Sigmoid colon (tissue), 7 donors: ENCODE measurements at places on chromosomes 6 and 20.

GRCh38 chr6:388202-388903 lies 3.2 kb upstream of the IRF4 start:
- DNase-seq, result no peak

DNA sequence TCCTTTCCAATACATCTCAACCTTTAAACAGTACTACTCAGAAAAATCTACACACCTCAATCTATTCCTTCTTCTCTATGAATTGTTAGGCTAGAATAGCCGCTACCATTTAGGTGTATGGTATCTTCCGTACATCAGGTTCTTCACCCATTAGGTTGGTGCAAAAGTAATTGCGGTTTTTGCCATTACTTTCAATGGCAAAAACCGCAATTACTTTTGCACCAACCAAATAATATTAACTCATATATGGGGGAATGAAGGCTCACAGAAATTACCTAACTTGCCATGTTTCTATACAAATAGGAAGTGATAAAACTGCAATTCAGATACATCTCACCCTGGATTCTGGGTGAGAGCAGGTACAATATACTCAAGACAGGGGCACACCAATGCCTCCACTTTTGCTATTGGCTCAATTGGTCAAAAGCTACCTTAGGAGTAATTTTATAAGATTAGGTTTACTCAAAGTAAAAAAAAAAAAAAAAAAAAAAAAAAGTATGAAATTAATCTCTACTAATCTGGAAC lies 37.7 kb upstream of the ARHGAP18 start:
- no peak for DNase-seq

GRCh38 chr6:30571762-30572082 lies 480 bp downstream of the ABCF1 start:
- DNase-seq, result no peak

DNA sequence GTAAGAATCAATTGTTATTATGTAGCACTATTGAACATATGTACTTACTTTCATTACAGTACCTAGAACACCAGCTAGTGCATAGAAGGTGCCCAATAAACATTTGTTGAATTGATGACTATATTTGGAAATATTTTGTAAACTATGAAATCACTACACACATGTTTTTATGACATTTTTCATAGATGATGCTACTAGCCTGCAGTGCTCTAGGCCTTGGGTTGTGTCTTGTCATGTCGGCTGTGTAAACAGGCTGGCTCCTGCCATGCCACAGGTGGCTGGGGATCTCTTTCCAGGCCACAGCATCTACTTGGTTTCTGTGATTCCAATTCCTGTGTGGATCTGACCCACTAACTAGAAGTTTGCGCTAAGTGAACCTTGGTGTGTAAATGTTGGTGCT lies 43.3 kb upstream of the EDN1 start:
- DNase-seq, result no peak

- no peak for DNase-seq
These were observed 10.7 kb downstream of the BHLHE23 start for GRCh38 chr20:62995898-62996595.

DNA sequence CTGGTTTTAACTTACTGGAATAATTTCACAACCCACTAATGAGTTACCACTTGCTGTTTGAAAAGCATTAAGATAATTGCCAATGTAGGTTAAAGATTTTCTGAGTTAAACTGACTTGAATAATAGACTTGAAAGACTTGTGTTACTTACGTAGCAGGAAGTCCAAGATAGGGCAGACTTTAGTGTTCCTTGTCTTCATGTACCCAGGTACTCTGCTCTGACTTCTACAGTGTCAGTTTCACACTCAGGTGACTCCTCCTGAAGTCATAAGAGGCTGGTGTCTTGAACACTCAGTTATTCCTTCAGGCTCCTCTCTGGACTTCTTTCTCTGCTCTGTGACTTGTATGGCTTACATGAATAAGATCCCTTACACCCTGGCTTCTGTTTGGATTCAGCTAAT lies 76.3 kb upstream of the SGK1 start:
- DNase-seq, result no peak

- DNase-seq, result no peak
These were observed 136.8 kb upstream of the PTPRK start for GRCh38 chr6:128657181-128657580.

DNA sequence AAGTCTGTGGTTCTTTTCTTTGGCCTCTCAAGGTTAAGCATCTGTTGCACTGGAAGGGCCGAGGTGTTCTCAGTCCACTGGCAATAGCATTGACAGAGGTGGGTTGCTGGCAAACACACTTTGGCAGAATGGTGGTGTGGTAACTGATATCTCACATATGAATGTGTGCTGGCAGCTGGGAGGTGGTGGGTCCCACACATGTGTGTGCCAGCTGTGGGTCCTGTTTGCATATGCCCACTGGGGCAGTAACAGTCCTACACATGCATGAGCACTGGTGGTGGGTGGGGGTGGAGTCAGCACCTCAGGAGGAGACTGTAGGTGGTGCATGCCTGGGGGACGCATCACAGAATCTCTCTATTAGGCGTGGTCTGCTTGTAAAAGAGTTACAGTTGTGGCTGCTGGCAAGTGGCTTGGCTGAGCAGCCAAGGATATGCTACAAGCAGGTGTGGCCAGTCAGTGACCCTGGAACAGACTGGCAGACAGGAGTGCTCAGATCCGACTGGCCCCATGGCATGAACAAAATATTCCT lies 934.3 kb downstream of the GRIK2 start:
- no peak for DNase-seq

DNA sequence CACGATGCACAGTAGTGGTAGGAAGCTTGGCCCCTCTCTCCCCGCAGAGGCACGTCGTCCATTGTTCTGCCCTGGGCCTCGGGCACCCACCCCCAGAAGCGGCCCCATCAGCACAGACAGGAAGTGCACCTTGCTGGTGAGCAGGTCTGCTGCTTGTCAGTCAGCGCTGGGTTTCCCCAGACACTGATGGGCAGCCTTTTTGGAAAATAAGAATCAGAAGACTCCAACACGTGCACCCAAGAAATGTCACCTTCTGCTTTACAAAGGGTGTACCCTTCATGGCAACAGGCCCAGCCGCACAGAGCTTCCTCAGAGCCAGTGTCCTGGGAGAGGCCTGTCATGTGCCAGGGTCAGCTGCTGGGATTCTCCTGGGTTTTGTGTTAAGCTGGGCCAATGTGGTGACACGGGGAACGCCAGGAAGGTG lies 34.7 kb upstream of the IRF4 start:
- peak; percentile 68 for DNase-seq

DNA sequence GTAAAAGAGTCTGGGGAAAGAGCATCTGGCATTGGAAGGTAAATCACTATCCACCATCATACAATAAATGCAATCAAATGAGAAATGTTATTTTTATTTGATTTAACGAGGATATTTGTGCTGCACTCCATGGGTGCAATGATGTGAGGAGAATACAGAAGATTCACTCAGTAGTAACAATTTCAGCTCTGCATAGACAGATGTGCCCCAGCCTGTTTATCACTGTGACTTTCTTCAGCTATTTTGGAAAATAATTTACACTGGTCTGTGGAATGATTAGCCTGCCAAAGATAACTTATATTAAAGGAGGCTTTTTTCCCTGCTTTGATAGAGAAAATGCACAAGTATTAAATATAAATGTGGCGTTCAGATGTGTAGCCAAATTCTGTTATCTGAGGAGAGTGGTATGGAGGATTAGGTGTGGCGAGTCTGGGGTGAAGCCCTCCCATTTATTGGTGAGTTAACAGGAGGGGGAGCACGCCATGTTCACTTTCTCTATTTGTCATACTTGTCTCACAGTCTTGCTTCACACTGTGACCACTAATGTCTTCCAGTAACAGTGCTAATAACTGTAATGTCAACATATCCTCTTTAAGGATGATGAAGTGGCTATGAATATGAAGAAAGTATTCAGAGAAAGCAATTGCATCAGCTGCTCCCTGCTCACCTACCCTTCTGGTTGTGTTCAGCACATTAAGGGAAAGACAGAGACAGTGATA lies 645.6 kb downstream of the MMUT start:
- DNase-seq, result no peak

- no peak for DNase-seq
These were observed 28.3 kb upstream of the PDYN start for GRCh38 chr20:2022163-2022562.

DNA sequence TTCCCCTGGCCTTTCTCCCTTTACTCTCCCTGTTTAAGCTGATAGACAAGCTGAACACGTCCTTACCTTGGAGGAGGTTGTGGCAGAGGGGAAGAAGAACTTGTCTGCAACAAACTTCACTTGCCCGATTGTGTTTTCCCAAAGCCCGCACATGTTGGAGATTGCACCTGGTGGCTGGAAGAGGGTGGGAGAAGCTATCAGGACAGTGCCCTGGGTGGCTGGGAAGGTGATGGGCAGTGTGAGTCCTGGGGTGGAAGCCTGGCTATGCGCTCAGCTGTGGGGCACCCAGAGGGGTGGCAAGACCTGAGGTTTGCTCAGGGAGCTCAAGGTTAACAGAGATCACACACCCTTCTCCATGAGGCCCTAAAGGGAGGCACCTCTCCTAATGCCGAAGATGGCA lies 25.0 kb upstream of the SSTR4 start:
- DNase-seq, result no peak
